ENCODE measurements at places on chromosomes 5 and 9.
A peak's percentile ranks its signal among the peaks of the same experiment; 100 is the strongest.

DNA sequence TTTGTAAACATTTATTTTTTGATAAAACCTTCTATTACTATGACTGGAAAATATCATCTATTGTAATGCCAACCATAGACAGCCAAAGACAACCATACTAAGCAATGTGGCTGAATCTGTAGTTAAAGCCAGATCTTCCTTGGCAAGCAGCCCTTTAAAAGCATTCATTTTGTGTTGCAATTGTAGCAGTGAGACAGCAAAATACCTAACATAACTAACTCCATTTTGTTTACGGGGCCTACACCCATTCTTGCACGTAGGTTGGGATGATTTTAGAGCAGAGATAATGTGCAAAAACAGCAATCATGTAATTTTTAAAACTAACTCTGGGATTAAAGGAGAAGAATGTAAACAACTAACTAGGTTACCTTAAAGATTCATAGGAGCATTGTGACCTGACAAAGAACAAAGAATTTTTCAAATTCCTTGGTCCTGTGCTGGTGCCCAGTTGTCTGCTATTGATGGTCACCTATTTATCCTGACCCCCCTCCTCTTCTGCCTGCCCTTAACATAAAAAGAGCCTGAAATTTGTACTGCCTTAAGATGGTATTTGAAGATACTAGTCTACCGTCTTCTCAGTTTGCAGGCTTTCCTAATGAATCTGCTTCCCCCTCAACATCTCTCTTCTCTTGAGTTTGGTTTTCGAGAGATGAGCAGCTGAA lies 10.6 kb downstream of the IFNA1 start:
- DNase-seq = no peak

- DNase-seq = no peak
These were observed 4.2 kb upstream of the NKX2-5 start for GRCh38 chr5:173239233-173239593.

DNA sequence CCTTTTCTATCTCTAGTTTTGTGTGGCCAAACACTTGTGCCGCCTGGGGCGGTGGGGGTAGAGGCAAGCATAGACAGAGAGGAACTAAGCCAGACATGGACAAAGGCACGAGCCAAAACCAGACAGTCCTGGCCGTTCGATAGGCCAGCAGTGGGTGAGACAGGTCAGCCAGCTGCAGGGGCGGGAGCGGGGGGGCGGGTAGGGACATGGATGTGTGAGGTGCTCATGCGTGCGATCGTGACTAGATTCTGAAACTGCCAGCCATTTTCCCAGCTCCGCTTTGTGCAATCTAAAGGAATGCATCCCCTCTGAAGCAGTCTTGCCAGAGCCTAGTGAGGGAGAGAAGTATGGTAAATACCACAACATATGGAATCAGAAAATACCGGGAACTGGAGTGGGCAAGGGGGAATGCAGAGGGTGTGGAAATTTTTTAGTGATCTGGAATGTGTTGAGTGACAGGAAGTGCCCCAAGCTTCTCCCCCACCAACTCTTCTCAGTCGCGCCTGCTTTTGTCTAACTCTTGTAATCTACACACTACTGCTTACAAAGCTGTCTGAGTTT lies 111.9 kb downstream of the NR6A1 start:
- peak; percentile 82 for DNase-seq

- DNase-seq = no peak
These were observed 2002.9 kb downstream of the MAT2B start for GRCh38 chr5:165508286-165508685.

- DNase-seq = no peak
These were observed 10.9 kb upstream of the FRMPD1 start for GRCh38 chr9:37639841-37640240.

- DNase-seq = no peak
These were observed 39.6 kb downstream of the DMAC1 start for GRCh38 chr9:7760014-7760415.

DNA sequence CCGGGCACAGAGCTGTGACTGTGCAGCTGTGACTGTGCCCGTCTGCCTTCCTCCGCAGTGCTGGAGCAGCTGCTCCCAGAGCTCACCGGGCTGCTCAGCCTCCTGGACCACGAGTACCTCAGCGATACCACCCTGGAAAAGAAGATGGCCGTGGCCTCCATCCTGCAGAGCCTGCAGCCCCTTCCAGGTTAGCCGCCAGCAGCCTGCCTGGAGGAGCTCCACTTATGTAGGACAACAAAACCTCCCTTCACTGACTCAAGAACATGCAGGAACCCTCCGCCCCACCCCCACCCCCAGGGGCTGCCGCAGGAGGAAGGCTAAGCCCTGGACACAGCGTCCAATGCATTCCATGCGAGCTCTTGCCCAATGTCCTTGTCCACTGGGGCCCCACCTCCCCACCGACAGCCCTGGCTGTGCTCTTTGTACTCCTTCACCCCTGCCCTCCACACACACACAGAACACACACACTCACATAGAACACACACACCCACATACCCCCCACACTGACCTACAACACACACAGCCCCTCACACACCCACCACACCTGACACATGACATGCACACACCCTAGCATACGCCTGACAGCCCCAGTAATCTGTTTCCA lies 27.9 kb downstream of the AFAP1L1 start:
- DNase-seq = no peak

GRCh38 chr9:131406563-131407436 lies 12.9 kb downstream of the PRRC2B start:
- no peak for DNase-seq

DNA sequence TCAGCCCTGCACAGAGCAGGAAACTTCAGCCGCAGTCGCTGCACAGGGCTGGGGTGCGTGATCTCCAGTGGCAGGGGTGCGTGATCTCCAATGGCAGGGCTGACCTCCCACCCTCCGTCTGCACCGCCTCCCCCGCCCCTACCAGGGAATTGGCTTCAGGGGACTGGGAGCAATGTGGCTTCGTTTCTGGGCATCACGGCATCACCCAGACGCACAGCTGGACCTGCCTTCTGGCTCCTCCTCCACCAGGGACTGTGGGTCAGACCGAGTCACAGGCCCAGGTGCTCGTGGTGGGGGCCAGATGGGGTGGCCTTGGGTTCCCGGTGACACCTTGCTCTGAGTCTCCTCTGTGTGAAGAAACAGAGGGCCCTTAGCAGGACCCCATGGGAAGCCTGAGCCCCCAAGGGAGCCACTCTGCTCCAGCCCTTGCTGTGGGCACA lies 51.1 kb downstream of the AHRR start:
- no peak for DNase-seq

GRCh38 chr9:15139469-15139868 lies 167.5 kb downstream of the TTC39B start:
- DNase-seq = no peak

- no peak for DNase-seq
These were observed 66.8 kb upstream of the CEP78 start for GRCh38 chr9:78169125-78169524.

DNA sequence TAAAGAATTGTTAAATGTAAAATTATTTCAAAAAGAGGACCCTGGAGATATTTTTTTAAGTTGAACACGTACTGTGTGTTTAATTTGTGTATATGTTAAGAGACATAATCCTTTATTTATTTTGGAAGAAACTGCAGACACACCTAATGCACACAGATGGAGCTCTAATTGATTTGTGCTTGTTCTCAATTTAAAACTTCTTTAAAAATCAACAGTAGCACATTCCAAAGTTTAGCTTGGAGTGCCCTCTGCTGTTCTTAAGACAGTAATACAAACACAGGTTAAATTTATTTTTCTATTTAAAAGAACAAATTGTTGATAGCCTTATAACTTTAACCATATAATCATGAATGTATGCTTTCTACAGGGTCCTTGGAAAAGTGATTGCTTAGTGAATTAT lies 277.6 kb upstream of the ADAMTS16 start:
- DNase-seq = peak; percentile 9

GRCh38 chr5:59767681-59768151 lies 125.8 kb downstream of the PDE4D start:
- DNase-seq = no peak

DNA sequence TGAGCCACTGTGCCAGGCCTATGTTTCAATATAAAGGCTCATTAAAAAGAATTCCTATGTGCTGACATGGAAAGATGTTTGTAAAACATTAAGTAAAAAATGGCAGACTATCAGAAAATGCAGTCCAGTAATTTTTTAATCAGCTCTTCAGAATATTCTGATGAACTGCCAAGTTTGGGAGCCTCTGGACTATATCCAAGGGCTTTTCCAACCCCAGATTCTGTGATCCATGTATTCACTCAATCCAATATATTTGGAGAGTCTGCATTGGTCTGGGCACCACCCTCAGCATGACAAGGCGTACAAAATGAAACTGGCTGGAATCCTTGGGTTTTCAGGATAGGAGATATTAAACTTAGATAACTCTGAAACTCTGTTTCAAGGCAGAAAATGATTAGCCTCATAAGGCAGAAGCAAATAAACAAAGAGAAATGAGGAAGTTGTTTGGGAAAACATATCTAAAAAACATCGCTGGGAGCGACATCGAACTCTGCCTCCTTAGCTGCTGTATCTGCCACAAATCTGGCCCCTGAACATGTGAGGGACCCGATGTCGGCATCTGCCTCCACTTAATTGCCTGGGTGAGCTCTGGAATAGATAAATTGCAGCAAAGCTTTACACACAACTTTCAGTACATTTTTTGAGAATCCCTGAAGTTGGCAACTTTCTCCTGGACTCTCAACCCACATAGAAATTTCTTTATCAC lies 14.4 kb downstream of the PDE6A start:
- no peak for DNase-seq

GRCh38 chr9:116416421-116416820 lies 262.8 kb downstream of the PAPPA start:
- DNase-seq = no peak

GRCh38 chr9:123500336-123500735 lies 144.3 kb downstream of the CRB2 start:
- DNase-seq = no peak

DNA sequence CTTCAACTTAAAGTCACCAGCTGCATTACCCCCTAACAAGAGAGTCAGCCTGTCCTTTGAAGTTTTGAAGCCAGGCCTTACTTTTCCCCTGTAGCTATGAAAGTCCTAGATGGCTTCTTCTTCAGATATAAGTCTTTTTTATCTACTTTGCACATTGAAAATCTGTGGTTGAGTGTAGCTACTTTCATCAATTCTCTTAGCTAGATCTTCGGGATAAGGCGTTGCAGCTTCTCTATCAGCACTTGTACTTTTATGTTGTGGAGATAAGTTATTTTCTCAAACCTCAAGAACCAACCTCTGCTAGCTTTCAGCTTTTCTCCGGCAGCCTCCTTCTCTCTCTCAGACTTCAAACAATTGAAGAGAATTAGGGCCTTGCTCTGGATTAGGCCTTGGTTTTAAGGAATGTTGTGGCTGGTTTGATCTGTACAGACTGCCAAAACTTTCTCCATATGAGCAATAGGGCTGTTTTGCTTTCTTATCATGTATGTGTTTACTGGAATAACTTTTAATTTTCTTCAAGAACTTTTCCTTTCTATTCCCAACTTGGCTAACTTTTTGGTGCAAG lies 21.6 kb downstream of the CATSPER3 start:
- peak; percentile 8 for DNase-seq

DNA sequence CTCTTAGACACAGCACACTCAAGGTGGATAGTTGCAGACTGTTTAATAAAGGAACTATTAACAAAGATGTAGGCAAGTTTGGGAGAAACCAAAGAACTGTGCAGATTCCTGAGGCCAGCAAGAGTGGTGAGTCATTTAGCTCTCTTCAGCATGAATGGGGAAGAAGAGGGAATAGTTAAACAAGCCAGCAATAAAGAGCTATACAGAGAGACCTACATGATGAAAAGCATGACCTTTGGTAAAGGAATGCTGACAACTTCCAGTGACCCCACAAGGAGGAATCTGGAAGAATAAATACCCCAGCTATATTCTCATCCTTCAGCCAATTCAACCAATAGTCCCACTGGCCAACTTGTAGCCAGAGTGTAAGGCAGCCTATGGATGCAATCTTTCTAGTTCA lies 706.0 kb upstream of the GRAMD2B start:
- peak; percentile 63 for DNase-seq

GRCh38 chr9:16752601-16753000 lies 117.9 kb downstream of the BNC2 start:
- DNase-seq = no peak

- DNase-seq = no peak
These were observed 453.3 kb upstream of the KLF4 start for GRCh38 chr9:107942856-107943255.

GRCh38 chr5:1967736-1968135 lies 85.0 kb upstream of the IRX4 start:
- no peak for DNase-seq

DNA sequence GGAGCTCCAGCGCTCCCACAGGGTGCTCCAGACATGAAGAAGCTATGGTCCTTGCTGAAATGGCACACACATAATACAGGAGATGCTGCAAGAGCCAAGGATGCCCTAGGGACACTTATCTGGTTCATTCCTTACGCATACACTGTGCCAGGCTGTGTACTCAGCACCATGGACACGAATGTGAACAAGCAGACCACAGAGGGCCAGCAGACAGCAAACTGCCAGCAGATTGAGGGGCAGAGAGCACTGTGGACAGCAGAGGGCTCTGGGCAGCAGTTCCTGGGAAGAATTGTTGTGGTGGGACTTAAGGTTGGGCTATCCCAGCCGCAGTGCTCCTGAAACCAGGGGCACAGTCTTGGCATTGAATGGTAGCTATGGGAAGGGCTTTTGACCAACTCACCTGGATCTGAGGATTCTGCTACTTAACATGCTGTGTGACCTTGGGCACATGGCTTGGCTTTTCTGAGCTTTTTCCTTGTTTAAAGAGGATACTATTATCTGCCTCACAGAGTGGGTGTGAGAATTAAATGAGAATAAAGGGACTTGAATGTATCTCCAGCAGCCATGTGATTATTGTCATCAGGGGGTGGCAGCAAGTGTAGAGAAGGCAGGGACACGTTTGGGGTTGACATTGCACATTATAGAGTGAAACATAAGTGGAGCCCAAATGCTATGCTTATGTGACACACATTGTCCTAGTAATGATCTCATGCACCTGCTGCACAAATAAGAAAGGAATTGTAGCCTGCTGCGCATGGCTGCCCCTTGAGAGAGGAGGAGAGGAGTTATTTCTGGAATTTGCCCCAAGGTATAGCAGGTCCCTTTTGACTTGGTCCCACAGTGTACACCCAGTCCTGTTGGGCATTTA lies 30.1 kb downstream of the PPARGC1B start:
- DNase-seq = no peak

- DNase-seq = no peak
These were observed 57.6 kb downstream of the TMEM174 start for GRCh38 chr5:73230264-73231245.

DNA sequence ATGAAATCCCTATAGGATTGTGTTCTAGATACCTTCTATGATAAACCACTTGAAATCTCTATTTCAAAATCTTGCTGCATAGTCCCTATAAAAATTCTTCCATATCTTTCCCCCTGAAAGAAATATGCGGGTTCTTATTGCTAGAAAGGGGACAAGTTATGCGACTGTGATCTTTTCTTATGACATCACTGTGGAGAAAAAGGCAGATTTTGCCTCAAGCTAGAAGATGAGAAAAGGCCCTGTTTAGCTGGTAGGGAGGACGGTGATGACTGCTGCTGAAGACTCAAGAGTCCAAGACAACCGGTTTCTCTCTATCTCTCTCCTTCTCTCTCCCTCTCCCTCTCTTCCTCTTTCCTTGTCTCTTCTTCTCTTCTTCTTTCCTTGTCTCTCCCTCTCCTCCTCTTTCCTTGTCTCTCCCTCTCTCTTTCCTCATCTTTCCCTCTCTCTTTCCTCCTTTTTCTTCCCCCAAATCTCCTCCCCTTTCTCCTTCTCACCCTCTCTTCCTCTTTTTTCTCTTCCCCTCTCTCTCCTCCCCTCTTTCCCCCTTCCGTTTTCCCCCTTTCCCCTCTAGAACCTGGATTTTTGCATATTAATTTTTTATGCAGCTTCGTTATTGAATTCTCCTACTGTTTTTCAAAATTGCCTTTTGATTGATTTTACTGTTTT lies 5.3 kb downstream of the OR2S2 start:
- DNase-seq = no peak

Measured in non-pigmented ciliary epithelial cell (primary cell).